ENCODE measurements at places on chromosomes 1 and 21. TPM values are rescaled to one million over a fixed set of nuclear protein-coding genes. Genes with fewer than 3 reads are reported as not detected.

DNA sequence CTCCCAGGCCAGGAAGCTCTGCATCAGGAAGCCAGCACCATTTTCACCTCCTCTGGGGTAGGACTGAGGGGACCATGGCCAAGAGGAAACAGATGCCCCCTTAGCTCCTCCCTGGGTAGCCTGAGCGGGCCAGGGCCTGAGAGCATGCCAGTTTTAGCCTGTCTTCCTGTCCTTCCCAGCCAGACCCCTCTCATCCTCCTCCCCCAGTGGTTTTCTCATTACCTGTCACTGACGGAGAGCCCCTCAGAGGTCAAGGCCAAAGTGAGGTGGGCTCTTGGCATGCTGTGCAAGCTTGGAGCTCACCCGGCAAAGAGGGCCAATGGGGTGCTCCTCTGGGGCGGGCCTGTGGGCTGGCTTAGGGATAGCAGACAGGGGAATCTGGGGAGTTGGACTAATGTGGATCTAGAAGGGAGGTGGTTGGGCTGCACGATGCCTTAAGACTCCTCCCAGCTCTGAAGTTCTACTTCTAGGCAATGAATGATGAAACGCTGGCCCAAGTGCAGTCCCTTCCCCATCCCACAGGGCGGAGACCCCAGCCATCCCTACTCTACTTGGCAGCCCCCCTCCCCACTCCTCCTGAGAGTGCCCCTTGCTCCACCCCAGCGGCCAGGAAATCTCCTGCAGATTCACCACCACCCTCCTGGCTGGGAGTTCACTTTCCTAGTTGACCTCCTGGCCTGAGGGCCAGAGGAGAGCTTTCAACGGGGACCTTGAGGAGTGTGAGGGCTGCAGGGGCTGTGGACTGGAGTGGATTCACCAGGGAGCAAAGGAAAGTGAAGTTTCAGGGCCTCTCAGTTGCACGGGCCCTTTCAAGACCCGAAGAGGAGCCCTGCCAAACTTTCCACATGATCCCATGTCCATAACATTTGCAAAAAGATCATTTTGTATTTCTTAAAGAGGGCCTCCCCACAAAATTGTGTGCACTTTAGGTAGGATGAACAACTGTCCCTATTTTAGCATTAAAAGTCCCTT is 9.4 kb upstream of the LMNA start:
- H3K4me3 ChIP-seq, result peak overlapping the region; percentile 63
- H3K36me3 ChIP-seq, result peaks cover 24% of the 10 kb centered on the region
- peak; percentile 86 for DNase-seq
- H3K4me1 ChIP-seq, result peaks cover 21% of the 10 kb centered on the region
- peak overlapping the region; percentile 93 for H3K27ac ChIP-seq

GRCh38 chr1:227841096-227841495 is 25.6 kb downstream of the PRSS38 start:
- H3K4me3 ChIP-seq, result no peak overlapping the region
- no peak overlapping the region for H3K27ac ChIP-seq
- no peaks in the 10 kb centered on the region for H3K36me3 ChIP-seq
- H3K4me1 ChIP-seq, result no peaks in the 10 kb centered on the region

DNA sequence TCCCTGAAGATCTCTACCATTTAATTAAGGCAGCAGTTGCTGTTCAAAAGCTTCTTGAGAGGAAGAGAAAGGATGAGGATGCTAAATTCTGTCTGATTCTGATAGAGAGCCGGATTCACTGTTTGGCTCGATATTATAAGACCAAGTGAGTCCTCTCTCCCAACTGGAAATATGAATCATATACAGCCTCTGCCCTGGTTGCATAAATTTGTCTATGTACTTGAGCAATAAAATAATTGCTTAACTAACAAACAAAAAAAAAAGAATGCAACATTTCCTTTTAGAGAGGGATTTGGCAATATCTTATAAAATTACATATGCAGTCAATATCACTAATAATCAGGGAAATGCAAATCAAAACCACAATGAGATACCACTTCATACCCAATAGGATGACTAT is 26.8 kb downstream of the ALDH9A1 start:
- H3K4me1 ChIP-seq, result no peaks in the 10 kb centered on the region
- no peak overlapping the region for H3K4me3 ChIP-seq
- H3K36me3 ChIP-seq, result peaks cover 42% of the 10 kb centered on the region
- DNase-seq, result no peak
- H3K27me3 ChIP-seq, result no peaks in the 10 kb centered on the region
- H3K27ac ChIP-seq, result no peak overlapping the region

DNA sequence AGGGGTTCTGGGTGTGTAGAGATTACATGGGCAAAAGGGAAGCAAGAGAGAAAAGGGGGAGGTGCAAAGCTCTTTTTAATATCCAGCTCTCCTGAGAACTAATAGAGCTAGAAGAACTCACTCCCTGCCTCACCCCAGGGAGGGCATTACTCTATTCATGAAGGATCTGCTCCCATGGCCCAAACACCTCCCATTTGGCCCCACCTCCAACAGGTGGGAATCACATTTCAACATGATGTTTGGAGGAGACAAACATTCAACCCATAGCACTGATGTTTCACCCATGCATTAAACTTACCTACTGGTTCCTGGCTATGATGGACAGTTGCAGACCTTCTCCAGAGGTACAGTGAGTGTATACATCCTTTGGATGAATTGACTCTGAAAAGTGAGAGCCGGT is 7.3 kb upstream of the JUN start:
- H3K4me3 ChIP-seq, result no peak overlapping the region
- DNase-seq, result peak; percentile 38
- H3K27ac ChIP-seq, result no peak overlapping the region

DNA sequence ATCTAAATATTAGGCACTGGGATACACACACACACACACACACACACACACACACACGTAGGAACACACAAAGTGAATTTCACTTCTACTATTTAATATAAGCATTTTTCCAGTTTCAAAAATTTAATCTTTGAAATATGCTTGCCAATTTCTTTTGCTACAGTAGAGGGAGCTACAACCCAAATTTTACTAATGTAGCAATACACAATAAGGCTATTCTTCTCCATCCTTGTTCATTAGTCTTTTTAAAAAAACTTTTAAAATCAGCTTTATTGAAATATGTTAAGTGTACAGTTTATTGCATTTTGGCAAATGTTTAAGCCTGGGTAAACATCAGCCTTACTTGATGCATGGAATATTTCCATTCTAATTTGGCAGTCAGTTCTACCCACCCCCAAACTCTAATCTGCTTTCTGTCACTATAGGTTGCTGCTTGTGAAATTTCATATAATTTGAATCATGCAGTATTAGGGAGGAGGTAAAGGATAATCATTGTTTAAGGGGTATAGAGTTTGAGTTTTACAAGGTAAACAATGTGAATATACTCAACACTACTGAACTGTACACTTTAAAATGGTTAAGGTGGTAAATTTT is 93.0 kb upstream of the TENT5C start:
- no peaks in the 10 kb centered on the region for H3K27me3 ChIP-seq
- H3K27ac ChIP-seq, result no peak overlapping the region
- no peak overlapping the region for H3K4me3 ChIP-seq
- DNase-seq, result no peak
- peaks cover 7% of the 10 kb centered on the region for H3K4me1 ChIP-seq

- H3K27me3 ChIP-seq, result no peaks in the 10 kb centered on the region
- H3K36me3 ChIP-seq, result peaks cover 51% of the 10 kb centered on the region
- H3K27ac ChIP-seq, result no peak overlapping the region
- H3K4me1 ChIP-seq, result no peaks in the 10 kb centered on the region
Measured at GRCh38 chr1:212769459-212770167, 22.0 kb downstream of the NSL1 start.

DNA sequence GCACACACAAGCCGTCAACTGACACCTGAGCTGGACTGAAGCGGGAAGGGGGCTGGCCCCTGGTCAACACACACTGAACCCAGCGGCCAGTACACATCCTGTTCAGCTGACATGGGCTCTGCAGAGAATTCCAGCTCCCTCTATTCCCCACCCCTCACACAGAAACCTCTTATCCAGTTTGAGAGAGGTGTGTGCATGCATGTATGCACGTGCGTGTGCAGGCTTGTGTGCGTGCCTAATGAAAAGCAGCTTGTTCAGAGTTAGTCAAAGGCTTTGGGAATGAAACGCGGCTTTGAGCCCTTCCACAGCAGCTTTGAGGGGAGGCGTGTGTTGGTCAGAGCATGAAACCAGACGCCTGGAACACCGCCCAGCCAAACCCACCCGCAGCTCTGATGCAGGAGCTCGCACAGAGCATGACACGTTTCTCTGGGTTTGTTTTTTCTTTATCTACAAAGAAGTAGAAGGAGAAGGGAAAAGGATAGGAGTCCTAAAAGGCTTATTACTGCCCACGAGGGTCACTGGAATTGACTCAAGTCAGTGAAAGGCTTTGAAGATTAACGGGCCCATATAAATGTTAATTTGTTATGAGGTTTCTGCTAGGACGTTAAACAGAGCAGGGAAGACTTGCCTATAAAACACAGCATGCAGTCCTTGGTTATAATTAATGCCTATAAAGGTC is 184.2 kb downstream of the ETS2 start:
- H3K36me3 ChIP-seq, result no peaks in the 10 kb centered on the region
- H3K27me3 ChIP-seq, result no peaks in the 10 kb centered on the region
- H3K27ac ChIP-seq, result peak overlapping the region; percentile 0
- no peak for DNase-seq
- peaks cover 31% of the 10 kb centered on the region for H3K4me1 ChIP-seq

- H3K36me3 ChIP-seq, result no peaks in the 10 kb centered on the region
- H3K4me1 ChIP-seq, result no peaks in the 10 kb centered on the region
- no peak for DNase-seq
Measured at GRCh38 chr1:156154317-156154749, 948 bp downstream of the SEMA4A start.

DNA sequence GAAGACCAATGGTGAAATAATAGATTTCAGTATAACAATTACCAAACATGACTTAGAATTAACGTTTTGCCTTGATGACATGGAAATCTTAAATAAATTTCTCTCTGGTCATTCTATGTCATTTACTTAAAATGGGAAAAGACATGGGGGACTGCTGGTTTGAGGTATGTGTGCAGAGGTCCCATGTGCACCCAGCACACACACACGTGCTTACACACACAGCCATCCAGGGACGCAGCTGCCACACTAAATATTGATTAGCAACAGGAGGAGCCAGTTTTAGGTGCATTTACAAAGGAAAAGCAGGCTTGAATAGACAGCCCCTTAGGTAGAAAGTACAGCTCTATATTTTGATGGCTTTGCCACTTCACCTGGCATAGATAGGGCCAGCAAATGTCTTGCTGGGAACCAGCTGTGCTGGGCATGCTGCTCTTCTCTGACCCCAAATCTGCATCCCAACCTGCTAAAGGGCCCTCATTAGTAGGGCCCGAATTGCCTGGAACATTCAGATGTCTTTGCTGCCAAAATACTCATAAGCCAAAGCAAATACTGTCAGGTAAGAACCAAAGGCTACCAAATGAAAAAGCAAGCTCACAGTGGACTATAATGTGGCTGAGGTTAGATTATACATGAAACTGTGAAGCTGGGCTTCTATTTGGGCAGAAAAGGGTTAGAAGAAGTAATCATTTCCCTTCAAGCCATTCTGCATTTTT is 399.9 kb downstream of the HHAT start:
- peaks cover 13% of the 10 kb centered on the region for H3K4me1 ChIP-seq
- peak overlapping the region; percentile 22 for H3K4me3 ChIP-seq
- no peak overlapping the region for H3K27ac ChIP-seq
- H3K27me3 ChIP-seq, result peaks cover 11% of the 10 kb centered on the region

DNA sequence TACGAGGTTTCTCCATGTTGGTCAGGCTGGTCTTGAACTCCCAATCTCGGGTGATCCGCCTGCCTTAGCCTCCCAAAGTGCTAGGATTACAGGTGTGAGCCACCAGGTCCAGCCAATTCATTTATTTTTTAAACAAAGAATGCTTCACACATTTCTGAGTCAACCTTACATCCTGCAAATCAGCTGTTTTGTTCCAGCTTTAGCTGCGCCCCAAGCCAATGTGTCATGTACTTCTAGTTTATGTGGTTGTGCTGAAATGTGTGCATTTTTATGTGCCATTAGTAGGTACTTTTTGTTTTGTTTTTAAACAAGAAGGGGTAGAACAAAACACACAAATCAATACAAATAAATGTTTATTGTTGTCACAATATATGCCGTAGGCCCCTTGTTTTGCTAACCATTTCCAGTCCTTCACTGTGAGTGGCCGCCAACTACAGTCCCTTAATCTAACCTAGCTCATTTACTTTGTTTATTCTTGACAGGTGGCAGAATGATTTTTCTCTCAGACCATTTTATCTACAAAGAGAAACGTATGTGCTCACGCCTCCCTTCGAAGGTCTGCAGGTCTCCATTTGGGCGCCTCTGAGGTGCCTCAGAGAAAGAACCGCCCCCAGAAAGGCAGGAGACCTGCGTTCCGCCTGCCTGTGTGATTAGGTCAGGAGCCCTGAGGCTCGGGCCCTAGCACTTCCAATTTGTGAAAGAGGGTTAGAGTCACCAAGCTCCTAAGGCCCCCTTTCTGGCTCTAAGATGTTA is 2.8 kb upstream of the CASQ2 start:
- peaks cover 5% of the 10 kb centered on the region for H3K4me1 ChIP-seq
- peak overlapping the region; percentile 43 for H3K4me3 ChIP-seq
- no peak for DNase-seq
- H3K27ac ChIP-seq, result no peak overlapping the region
- H3K36me3 ChIP-seq, result no peaks in the 10 kb centered on the region
- no peaks in the 10 kb centered on the region for H3K27me3 ChIP-seq

DNA sequence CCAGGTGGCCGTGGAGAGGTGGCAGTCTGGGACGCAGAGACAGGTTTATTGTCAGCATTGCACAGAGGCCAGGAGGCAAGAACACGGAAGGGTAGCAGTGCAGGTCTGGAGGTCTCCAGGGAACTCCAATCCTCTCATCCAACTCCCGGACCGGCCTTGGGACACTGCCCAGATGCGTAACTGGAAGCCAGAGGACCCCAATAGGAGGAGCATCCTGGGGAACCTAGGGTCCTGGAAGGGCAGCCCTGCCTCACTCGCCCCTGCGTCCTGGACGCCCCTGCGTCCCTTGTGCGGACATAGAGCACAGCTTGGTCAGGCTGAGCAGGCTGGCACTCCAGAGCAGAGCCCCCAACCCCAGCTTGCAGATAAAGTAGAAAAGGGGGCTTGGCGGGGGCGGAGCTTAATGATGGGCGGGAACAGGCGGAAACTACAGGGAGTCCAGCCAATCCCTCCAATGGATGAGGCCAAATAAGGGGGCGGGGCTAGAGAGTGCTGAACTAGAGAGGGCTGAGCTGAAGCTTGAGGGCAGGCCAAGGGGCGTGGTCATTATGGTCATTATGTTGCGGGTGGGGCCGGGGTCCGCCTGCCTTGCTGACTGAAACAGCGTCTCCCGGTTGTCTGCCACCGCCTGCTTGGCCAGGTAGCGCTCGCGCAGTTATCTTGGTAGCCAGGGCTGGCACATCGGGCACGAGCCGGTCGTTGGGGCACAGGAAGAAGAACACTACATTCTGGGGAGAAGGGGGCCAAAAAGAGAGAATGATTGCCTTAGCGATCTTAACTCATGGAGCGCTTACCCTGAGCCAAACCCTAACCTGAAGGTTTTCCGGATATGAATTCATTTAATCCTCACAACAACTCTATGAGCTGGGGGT is 3.7 kb upstream of the ARHGEF19 start:
- DNase-seq, result peak; percentile 99
- peaks cover 40% of the 10 kb centered on the region for H3K27me3 ChIP-seq
- no peaks in the 10 kb centered on the region for H3K36me3 ChIP-seq
- H3K4me1 ChIP-seq, result no peaks in the 10 kb centered on the region

CTSK gene
- total RNA-seq, result 6.1 TPM

FABP3 gene
- 3.0 TPM for total RNA-seq

RPL5 gene
- 852 TPM for total RNA-seq

GRHL3 gene
- 0.31 TPM for total RNA-seq

PTGER3 gene
- 0.18 TPM for total RNA-seq

Data from endodermal cell (in vitro differentiated cells).